ENCODE measurements at places on chromosomes 4 and X. TPM values are rescaled to one million over a fixed set of nuclear protein-coding genes. Genes with fewer than 3 reads are reported as not detected.

DNA sequence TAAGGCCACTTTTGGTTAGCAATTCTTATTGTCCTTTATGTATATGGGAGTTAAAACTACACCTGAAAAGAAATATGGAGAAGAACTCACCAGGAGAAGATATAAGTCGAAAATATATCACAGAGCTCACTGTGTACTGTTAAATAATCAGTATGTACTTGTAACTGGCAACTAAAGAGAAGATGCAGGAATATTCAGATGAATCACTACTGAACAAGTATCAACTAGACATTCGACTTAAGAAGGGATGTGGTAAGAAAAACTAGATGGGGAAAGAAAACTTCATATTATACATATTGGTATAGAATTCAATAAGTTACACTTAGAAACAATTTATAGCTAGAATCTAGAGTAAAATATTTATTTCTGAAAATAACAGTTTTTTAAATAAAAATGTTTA is 230.0 kb downstream of the CAMK2D start:
- H3K4me1 ChIP-seq: no peaks in the 10 kb centered on the region
- H3K4me3 ChIP-seq: no peak overlapping the region
- H3K36me3 ChIP-seq: no peaks in the 10 kb centered on the region
- no peak for DNase-seq

DNA sequence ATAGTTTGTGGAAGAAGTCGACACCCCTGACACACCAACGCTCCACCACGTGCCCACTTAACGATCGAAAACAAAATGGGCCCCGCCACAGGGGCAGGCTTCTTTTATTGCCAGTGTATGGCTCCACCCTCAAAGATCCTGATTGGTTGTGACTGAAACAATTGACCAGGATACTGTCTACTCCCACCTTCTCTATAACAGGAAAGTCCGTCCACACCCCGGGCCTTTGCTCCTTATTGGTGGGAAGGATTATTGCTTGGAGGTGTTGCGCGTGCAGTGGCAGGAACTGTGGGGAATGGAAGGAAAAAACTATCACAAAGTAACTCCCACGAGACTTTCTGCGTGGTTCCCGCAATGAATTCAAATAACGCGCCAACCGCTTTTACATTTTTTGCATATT is at the start of gene USP26:
Gene USP26 (minus strand): TSS at position 79 of the 400 bp plus-strand sequence. CDS start 68,889 bp downstream, outside the sequence.
- H3K27ac ChIP-seq: no peak within 1 kb of the TSS
- no peaks in the 10 kb centered on the region for H3K4me1 ChIP-seq
- H3K4me3 ChIP-seq: no peak within 1 kb of the TSS
- H3K36me3 ChIP-seq: no peaks in the 10 kb centered on the region

- H3K36me3 ChIP-seq: no peaks in the 10 kb centered on the region
- no peak for DNase-seq
- no peaks in the 10 kb centered on the region for H3K4me1 ChIP-seq
- H3K4me3 ChIP-seq: no peak overlapping the region
- H3K27me3 ChIP-seq: no peaks in the 10 kb centered on the region
- no peak overlapping the region for H3K27ac ChIP-seq
Observed at GRCh38 chrX:53354669-53355068, 67.8 kb downstream of the SMC1A start.

Gene NHS
- total RNA-seq: 0.89 TPM

Gene TMEM156
- not detected for total RNA-seq

Gene CSAG1
- total RNA-seq: not detected
